Liver (tissue), 10 donors: ENCODE measurements at places on chromosomes 5 and 9. TPM values are rescaled to one million over a fixed set of nuclear protein-coding genes. Genes with fewer than 3 reads are reported as not detected.

- DNase-seq: no peak
These were observed 189.9 kb downstream of the ADCY2 start for GRCh38 chr5:7585807-7586206.

DNA sequence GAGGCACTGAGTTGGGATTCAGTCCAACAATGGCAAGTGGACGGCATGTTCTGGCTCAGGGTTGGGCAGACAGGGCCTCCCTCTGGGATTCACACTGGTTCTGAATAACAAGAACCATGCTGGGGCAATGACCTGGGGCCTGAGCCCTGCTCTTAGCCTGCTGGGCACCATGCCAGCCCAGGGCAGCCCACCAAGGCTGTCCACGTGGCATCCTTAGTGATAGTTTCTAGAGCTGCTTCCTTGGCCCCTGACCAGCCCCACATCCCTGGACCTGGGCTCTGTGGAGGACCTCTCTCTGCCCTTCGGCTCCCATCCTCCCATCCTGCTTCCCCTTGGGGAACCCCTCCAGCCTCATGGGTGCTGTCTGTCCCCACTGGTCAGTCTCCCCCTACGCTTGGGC is 22.3 kb upstream of the OLFM1 start:
- DNase-seq: no peak

- no peak for DNase-seq
These were observed 179.1 kb downstream of the CWC27 start for GRCh38 chr5:64947801-64948200.

- DNase-seq: peak; percentile 73
These were observed 49.6 kb upstream of the FOXE1 start for GRCh38 chr9:97803167-97804058.

The LCN9 gene
- not detected for total RNA-seq
